ENCODE measurements at places on chromosomes 16 and 17. TPM values are rescaled to one million over a fixed set of nuclear protein-coding genes. Genes with fewer than 3 reads are reported as not detected.

The STX1B gene
- 0.09 TPM for total RNA-seq

The CSH1 gene
- total RNA-seq = not detected

The SLC9A5 gene
- total RNA-seq = not detected

The NACA2 gene
- not detected for total RNA-seq

The KRT31 gene
- 1.5 TPM for total RNA-seq

The ENPP7 gene
- total RNA-seq = not detected

The DECR2 gene
- 17.0 TPM for total RNA-seq

The CLEC19A gene
- not detected for total RNA-seq

The CHP2 gene
- total RNA-seq = 0.09 TPM

The KRTAP9-3 gene
- not detected for total RNA-seq

The ALG1 gene
- total RNA-seq = 16.6 TPM

The SEPTIN12 gene
- total RNA-seq = not detected

The YBX2 gene
- 0.44 TPM for total RNA-seq

The CREBBP gene
- total RNA-seq = 14.5 TPM

The C1QTNF8 gene
- total RNA-seq = not detected

The ST6GALNAC1 gene
- total RNA-seq = 25.2 TPM

The LRRC75A gene
- not detected for total RNA-seq

The CACNA1G gene
- 0.13 TPM for total RNA-seq

The PROCA1 gene
- total RNA-seq = 1.1 TPM

The ACSF3 gene
- 21.1 TPM for total RNA-seq

The CMTM2 gene
- total RNA-seq = not detected

The CLEC10A gene
- 0.49 TPM for total RNA-seq

The CUEDC1 gene
- 23.9 TPM for total RNA-seq

The MOSMO gene
- total RNA-seq = 9.6 TPM

The IRF8 gene
- total RNA-seq = 8.8 TPM

The TBC1D3K gene
- not detected for total RNA-seq

Data from esophagus squamous epithelium (tissue), 5 donors.